ENCODE measurements at places on chromosomes 1 and 21.
A peak's percentile ranks its signal among the peaks of the same experiment; 100 is the strongest.

- DNase-seq, result no peak
Observed at GRCh38 chr1:66633159-66633558, 99.2 kb downstream of the SGIP1 start.

DNA sequence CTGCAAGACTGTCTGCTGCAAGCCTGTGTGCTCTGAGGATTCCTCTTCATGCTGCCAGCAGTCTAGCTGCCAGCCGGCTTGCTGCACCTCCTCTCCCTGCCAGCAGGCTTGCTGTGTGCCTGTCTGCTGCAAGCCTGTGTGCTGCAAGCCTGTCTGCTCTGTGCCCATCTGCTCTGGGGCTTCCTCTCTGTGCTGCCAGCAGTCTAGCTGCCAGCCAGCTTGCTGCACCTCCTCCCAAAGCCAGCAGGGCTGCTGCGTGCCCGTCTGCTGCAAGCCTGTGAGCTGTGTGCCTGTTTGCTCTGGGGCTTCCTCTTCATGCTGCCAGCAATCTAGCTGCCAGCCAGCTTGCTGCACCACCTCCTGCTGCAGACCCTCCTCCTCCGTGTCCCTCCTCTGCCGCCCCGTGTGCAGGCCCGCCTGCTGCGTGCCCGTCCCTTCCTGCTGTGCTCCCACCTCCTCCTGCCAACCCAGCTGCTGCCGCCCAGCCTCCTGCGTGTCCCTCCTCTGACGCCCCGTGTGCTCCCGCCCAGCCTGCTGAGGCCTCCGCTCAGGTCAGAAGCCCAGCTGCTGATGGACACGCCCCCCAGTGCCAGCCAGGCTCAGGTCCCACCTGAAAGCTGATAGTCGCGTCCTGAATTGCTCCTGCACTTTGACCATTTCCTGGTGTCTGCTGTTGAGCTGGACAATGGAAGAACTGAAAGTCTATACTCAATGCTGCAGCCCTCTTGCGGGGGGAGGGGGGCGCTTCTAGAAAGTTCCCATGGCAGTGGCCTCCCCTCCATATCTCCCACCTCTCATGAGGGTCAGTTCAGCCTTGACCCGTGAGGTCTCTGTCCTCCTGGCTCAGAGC lies 1.2 kb downstream of the KRTAP10-4 start:
- no peak for DNase-seq

DNA sequence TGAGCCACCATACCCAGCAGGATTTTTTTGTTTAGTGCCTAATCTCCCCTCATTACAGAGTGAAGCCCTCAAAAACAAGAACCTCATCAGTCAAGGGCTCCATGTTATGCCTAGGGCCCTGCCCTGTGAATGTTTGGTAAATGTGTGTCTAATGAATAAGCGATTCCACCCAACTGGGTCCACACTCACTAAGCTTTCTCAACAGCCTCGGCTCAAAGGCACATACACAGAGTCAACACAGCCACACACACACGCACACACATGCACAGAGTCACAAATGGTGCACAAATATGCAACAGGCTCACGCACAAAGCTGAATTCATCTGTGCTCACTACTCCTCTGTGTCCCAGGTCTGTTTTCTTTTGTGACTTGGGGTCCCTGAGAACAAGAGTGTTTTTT lies 11.7 kb upstream of the SYNC start:
- no peak for DNase-seq

- peak; percentile 44 for DNase-seq
Observed at GRCh38 chr21:28975397-28975796, 17.3 kb downstream of the LTN1 start.

DNA sequence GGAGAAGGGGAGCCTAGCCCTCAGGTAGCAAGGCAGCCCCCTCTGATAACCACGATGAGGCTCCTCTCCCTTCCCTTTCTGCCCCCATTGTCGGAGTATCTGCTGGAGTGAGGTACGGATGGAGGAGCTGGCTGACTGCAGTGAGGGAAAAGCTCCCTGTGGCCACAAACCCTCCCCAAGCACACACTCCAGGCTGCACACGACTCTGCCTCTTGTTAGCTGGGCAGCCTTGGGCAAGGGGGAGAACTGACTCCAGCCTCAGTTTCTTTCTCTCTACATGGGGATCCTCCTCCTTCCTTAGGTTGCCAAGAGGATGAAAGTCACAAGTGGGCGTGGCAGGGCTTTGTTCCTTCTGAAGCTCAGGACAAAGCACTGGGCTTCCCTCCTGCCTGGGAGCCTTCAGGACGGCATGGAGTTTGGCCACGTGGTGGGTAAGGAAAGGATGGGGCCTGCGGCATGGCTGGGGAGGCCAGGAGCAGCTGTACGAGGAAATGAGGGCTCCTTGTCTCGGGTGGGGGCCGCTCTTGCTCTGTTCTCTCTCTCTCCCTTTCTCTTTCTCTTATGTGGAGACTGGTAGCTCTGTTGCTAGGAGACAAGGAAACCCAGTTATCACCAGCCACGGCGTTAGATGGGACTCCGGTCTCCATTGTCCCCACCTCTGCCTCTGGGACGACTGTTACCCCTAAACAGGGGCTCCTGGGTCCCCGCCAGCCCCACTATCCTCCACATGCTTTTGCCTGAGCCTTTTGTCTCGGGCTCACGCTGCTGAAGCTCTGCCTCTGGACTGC lies 39.7 kb downstream of the LRP8 start:
- DNase-seq, result no peak

- DNase-seq, result no peak
Observed at GRCh38 chr21:41387042-41387819, 25.4 kb downstream of the MX2 start.

- DNase-seq, result no peak
Observed at GRCh38 chr21:17512253-17513213, at the start of gene CXADR. Gene CXADR (plus strand): TSS chr21:17513043. CDS start chr21:17513130, 87 bp downstream.

GRCh38 chr1:70415882-70416281 lies 4.8 kb downstream of the CTH start:
- DNase-seq, result no peak

GRCh38 chr21:42314616-42315295 lies 453 bp downstream of the TFF3 start:
- no peak for DNase-seq

GRCh38 chr1:238404481-238404880 lies 513.8 kb upstream of the ZP4 start:
- DNase-seq, result no peak

DNA sequence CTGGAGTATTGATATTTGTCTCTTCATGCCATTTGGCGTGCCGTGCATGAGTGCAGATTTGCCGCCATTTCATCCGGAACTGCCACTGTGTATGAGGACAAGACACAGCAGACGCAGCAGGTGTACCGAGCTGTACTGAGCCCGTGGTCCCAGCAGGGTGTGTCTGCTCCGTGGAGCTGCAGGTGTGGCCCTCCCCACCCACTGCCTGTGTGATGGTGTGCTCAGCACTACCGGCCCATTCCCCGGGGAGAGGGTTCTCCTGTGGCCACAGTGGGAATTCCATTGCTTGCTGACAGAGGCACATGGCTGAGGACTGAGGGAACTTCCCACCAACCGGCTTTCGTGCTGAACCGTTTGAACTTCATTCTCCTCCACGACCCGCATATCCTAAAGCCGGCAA lies 34.3 kb upstream of the COL6A1 start:
- no peak for DNase-seq

DNA sequence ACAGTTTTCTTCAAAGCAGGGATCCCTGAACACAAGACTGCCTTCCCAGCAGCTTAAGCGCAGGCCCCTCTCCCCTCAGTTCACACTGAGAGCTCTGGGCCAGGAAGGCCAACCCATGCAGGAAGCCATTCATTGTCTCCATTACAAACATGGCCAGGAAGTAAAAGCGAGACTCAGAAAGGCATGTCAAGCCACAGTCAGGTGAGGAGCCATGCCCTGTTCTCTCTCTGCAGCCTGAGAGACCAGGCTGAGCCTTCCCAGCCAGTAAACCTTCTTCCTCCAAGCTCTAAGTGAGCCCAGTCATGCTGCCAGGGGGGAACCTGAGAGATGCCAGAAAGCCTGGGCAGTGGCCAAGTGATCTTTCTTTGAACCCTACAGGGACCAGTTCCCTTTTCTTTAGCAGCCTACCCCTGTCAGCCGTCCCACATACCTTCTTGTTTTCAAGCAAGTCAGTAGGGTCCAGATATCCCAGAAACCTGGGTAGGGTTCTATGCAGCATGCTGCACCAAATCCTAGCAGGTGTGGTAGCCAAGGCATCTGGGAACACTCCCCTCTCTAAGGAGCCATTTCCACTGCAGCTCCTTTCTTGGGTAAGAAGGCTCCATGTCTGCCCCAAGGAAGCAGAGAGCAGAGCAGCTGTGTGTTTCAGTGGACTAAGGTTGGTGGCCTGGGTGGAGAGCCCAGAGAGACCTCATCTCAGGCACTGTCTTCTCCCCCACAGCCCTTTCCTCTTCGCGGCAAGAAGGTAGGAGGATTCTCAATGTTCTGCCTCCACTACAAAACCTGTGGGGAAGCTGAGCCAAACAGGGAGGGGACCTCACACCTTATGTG lies 977 bp downstream of the TRAF3IP3 start:
- no peak for DNase-seq

GRCh38 chr1:116722016-116722838 lies 32.0 kb upstream of the CD2 start:
- DNase-seq, result no peak

DNA sequence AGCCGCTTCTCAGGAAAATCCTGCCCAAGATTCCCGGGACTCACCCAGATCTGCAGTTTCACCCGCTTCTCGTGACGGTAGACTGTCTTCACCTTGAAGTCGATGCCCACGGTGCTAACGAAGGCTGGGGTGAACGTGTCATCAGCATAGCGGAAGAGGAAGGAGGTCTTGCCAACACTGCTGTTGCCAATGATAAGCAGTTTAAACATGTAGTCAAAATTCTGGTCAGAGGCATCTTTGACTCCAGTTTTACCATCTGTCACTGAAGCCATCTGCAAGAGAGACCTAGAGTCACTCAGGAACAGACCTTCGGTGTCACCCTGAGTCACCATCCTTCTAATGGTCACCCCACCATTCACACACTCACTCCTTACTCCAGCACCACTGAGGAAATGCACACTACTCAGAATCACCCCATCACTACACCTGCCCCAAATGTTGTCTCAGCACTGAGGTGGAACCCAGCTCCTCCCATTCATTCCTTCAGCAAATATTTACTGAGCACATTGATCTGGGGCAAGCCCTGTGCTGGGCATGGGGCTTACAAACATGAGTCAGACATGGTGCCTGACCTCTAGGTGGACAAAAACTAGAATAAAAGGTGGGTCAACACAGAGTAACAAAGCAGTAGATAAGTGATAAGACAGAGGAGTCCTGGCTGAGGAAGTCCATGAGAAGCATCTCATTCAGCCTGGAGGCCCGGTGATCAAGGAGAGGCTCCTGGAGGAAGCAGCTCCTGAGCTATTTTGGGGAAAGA lies 13.5 kb downstream of the RAB3B start:
- DNase-seq, result no peak

DNA sequence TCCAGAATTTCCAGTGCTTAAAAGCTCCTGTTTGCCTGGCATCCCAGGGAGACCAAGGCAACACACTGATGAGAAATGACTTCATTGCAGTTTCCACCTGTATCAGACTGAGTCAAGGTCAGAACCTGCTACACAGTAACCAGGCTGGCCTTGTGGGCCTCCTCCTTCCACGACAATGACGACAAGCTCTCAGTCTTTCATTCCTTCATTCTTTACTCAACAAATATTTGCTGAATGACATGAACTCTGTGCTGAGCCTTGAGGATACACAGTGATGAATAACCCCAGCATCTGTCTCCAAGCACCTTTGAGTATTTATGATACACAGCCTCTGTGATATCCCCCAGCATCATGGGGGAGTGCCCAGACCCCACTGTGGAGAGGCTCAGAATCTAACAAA lies 8.9 kb upstream of the LCE5A start:
- no peak for DNase-seq

DNA sequence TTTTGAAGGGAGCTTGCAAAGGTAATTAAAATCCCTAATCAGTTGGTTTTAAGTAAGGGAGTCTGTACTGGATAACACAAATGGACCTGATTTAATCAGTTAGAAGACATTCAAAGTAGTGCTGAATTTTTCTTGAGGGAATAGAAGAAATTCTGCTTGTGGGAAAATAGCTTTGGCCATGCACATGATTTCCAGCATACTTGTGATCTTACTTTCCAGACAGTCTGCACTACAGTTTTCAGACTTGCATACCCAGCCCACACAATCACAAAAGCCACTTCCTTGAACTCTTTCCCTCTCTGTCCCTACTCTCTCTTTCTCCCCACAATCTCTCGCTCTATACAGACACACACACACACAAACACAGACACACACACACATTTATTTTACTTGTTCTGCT lies 852.1 kb downstream of the PLA2G4A start:
- no peak for DNase-seq

GRCh38 chr1:174744886-174745285 lies 254.9 kb upstream of the CACYBP start:
- DNase-seq, result no peak

GRCh38 chr1:236748268-236748870 lies 46.7 kb upstream of the MTR start:
- DNase-seq, result no peak

DNA sequence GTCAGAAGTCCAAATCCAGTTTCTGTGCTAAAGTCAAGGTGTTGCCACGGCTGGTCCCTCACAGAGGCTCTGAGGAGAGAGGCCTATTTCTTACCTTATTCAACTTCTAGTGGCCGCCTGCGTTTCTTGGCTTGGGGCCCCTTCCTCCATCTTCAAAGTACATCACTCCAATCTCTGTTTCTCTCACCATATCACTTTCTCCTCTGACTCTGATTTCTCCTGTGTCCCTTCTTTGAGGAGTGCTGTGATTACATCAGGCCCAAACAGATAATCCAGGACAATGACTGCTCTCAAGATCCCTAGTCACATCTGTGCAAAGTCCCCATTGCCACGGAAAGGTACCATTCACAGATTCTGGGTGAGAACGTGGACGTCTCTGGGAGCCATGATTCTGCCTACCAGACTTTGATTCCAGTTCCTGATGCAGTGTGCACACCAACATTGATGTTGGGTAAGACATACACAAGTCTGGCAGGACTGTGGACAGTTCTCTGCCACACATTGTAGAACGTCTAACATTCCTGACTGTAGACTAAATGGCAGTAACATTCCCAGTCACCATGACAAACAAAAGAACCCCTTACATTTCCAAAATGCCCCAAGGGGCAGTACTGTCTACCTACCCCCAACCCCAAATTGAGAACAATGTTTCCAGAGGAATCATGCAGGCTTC lies 43.0 kb upstream of the ITPKB start:
- DNase-seq, result no peak

Data from fibroblast of skin of left biceps (primary cell).